ENCODE measurements at places on chromosomes 4 and X.
A peak's percentile ranks its signal among the peaks of the same experiment; 100 is the strongest.

DNA sequence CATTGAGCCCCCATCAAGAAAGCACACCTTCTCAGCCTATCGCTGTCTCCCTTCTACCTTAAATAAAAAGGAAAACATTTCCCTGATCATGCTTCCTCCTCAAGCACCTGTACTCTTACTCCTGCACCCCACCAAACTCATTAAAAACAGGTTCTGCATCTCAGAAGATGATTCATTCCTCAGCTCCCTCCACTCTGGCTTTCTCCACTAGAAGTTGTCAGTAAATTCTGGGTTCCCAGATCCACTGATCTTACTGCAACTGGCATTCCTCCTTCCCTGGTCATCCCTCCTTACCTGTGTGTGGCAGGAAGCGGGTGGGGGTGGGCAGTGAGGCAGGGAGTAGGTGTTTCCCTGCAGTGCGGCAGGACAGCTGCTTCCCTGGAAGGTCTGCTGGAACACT, 108.8 kb downstream of the GPR143 start:
- no peak for DNase-seq

DNA sequence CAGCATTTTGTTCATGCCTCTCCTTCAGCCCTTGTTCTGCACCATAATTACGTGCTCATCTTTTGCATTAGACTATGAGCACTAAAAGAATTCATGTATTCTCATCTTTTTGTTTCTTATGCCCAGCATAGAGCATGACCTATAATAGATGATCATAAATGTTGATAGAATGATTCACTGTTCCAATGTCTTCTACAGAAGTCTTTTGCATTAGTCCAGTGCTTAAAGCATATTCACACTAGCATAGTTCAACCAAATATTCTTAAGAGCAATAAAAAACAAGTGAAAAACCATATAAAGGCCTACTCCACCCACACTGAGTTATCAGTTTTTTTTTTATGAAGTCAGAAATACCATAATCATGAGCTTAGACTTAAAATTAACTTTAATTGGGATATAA, 36.5 kb upstream of the SLC10A4 start:
- no peak for DNase-seq

- DNase-seq: no peak
Observed at GRCh38 chrX:108159028-108159670, 67.6 kb downstream of the ATG4A start.

- no peak for DNase-seq
Observed at GRCh38 chr4:153887217-153887616, 98.3 kb upstream of the SFRP2 start.

- DNase-seq: peak; percentile 59
Observed at GRCh38 chrX:68146054-68146453, 287.2 kb downstream of the OPHN1 start.

GRCh38 chrX:155997436-155997835, at the start of gene IL9R:
TSS of gene IL9R (plus strand) at chrX:155997696. CDS start at chrX:155997760, 64 bp downstream.
- DNase-seq: no peak

Measured in iris pigment epithelial cell (primary cell).